ENCODE measurements at places on chromosomes 1 and 21.

DNA sequence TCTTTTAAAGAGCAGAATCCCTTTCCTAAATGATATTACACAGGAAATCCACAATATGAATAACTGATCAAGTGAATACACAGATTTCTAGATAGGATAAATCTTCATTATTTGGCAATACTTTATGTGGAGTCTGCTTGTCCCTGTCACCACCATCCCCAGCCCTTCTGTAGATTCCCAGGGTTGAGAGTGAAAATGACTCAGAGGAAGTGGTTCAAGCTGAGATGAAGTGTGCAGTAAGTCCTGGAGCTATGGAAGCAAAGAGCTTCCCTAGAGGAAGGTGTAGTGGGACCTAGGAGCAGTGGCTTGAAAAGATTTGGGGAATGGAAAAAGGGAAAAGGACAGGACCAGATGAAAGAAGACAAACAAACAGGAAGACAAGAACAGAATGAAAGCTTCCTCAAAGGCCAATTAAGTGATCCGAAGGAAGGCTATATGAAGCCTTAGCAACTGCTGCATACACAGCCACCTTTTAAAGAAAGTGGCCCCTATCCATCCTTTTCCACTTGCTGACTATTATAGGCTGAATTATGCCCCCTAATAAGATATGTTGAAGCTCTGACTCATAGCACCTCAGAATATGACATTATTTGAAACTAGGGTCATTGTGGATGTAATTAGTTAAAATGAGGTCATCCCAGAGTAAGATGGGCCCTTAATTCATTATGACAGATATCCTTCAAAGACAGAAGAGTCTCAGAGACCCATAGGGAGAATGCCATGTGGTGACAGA lies 96.5 kb upstream of the CAMK1G start:
- peak; percentile 82 for DNase-seq

DNA sequence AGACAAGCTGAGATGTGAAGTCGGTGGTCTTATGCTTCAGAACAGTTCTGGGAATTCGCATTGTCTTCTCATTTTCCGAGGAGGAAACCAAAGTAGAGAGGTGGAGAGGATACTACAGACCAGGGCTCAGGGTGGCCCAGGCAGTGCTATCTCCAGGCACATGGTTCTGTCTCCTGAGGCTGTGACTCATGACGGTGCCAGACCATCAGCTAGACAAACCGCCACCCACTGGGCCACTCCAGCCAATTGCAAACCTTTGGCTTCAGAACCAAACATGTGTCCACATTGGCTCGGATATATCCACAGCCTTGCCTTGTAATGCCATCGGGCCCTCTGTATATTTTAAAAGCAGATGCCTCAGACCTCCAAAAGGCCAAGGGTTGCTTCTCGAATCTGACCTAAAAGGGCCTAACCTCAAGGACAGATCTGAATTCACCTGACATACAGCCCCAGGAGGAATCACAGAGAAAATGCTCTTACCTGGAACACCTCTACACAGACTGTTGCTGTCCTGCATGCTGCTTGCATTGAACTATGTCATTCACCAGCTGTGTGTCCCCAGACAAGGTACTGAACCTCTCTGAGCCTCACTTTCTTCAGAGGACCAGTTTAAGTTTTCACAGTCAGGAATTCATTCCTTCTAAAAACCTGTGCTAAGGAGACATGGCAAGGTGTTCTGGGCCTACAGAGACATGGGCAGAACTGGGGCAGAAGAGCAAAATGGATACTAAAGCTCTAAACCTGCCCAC lies 224.9 kb upstream of the JUN start:
- peak; percentile 44 for DNase-seq

DNA sequence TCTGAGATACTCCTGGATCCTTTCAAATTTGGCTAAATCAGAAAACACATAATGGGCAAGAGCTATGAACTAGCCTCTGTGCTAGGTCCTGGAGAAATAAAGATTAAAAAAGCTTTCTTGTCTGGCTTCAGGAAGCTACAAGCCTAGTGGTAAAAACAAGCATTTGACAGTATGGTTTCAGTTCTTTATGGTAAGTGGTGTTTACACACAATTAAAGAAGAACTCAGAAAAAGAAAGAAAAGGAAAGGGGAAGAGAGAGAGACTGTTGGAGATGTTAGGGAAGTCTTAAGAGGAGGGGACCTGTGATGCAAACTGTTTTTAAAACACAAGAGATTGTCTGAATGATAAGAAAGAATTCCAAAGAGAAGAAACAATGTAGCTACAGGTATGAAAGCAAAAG lies 1.8 kb downstream of the OR10J1 start:
- no peak for DNase-seq

- no peak for DNase-seq
Observed at GRCh38 chr1:37288900-37289299, 185.5 kb upstream of the ZC3H12A start.

DNA sequence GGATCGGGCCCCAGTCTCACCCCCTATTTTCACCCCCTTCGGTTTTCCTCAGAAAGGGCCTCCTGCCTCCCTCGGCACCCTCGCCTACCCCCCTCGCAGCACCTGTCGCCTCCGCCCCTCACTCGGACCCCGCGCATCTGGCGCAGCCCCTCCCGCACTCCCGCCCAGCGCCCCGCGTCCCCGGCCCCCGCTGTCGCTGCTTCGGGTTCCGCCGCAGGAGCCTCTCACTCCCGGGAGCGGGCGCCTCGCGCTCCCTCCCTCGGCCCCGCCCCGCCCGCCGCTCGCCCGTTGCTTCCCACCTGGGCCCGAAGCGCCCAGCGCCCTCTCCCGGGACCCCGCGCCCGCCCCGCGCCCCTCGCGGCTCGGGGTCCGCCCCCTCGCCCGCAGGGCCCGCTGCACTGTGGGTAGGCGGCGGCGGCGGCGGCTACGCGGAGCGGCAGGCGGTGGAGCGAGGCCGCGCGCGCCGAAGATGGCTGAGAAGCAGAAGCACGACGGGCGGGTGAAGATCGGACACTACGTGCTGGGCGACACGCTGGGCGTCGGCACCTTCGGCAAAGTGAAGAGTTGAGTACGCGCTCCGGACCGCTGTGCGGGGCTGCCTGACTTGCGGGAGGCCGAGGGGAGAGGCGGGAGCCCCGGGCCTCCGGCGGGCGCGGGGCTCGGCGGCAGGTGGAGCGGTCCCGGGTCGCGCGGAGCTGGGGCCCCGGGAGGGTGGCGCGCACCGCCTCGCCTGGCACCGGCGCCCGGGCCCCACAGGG lies at the start of gene PRKAA2:
TSS of gene PRKAA2 (plus strand) at position 396 of the 758 bp plus-strand sequence. CDS start at position 470, 74 bp downstream.
- DNase-seq: peak; percentile 52

- no peak for DNase-seq
Observed at GRCh38 chr1:221515496-221515895, 226.4 kb downstream of the DUSP10 start.

GRCh38 chr1:56666112-56666608 lies 21.0 kb downstream of the PRKAA2 start:
- DNase-seq: no peak

DNA sequence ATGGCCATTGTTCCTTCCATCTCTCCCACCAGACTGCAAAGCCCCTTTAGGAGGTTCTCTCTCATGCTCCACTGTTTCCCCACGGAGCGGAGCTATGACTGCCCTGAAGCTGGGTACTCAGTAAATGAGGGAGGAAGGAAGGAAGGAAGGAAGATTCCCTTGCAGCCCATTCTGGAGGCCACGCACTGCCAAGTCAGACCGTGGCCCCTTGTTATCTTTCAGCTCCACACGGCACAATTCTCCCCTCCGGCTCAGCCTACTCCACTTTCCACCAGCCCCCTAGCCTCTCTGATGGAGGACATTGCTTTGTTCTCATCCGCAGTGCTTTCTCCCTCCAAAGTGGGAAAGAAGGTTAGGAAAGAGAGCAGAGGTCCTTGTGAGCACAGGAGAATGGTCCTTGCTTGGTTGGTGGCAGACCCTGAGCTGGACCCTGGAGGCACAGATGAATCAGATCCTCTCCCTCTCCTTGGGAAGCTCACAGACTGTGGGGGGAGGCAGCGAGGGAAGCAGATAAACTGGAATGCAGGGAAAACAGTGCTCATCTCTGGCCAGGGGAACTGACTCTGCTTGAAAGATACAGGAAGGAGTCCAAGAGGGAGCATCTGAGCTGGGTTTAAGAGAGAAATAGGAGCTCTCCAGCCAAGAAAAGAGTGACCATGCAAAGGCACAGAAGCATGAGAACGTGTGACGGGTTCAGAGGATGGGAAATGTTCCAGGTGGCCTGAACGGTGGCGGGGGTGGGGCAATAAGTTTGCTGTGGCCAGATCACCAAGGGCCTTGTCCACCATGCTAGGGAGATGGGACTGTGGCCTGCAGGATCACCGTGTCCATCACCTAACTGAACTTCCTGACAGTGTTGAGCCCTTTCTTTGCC lies 52.6 kb downstream of the GLIS1 start:
- peak; percentile 48 for DNase-seq

- DNase-seq: peak; percentile 22
Observed at GRCh38 chr1:112581586-112582192, 37.3 kb downstream of the ST7L start.

DNA sequence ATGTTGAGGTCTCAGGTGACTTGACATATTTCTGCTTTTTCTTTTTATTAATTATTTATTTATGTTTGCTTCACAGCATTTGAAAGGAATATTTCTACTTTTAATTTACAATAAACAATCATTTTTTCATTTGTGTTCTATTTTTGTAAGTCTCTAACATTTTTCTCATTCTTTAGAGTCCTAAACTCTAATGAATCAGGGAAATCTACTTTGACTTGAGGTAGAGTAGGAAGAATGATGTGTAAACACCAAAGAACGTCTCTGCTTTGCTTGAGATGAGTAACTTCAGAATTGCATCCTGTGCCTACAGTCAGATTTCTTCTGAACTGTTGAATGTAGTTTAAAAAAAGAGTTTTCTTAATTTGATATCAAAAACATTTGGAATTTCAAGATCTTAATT lies 65.2 kb downstream of the CNST start:
- peak; percentile 87 for DNase-seq

GRCh38 chr1:24779689-24780464 lies 34.6 kb downstream of the CLIC4 start:
- no peak for DNase-seq

DNA sequence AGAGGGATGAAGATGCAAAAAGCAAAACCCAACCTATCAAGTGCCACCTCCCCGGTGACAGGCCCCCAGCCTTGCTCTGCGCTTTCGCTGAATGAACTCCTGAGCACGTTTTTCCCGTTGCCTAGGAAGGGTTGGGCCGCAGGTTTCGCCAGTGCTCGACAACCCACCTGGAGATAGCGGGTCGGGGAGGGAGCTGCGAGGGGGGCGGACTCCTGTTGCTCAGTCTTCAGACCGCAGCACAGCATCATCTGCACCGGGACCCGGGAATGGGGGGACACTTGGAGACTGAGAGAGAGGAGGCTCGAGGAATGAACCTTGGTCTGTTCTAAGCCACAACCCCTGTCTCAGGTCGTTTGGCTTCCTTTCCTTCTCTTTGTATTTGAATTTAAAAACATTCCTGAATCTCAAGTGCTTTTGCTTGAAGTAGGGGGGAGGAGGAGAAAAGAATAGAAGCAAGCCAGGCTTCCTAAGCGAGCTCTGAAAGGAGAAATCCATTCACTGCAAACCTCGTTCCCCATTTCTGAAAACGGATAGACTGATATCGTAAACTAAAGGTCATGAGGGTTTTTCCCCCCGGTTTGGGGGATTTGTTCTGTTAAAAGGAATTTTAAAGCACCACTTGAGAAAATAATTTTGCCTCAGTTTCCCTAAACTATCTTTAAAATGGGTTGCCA lies 1.2 kb downstream of the AK5 start:
- DNase-seq: peak; percentile 35

- no peak for DNase-seq
Observed at GRCh38 chr1:197390856-197391255, 122.8 kb downstream of the CRB1 start.

- DNase-seq: no peak
Observed at GRCh38 chr1:111878091-111878490, 111.4 kb downstream of the KCND3 start.

- no peak for DNase-seq
Observed at GRCh38 chr1:152487871-152488270, 22.7 kb upstream of the LCE5A start.

- DNase-seq: no peak
Observed at GRCh38 chr1:174266476-174266875, 107.2 kb downstream of the RABGAP1L start.

GRCh38 chr1:156117414-156118176 lies 3.1 kb downstream of the LMNA start:
- DNase-seq: no peak

DNA sequence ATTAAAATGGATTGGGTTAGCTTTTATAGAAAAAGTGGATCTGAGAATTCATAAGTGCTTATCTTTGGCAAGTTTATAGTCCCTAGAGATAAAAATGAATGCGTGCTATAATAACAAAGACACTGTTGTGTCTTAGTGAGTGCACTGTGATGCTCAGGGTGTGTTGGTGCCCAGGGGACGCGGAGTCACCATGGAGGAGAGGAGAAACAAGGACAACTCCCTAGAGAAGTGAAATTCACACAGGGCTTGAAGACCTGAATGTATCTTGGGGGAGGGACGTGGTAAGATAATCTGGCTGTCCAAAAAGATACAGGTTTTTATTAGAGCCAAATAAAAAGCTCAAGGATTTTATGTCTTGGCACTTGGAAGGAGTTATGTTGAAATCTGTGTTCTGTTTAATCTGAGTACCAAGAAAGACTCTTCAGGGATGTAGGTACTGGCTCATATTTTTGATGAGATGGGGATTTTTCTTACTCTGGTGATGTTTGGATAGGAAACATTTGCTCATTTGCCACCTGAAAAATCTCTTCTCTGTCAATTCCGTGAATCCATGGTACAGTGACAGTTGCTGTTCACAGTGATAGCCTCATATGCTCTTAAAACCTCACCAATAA lies 9.6 kb downstream of the SMYD2 start:
- DNase-seq: no peak

GRCh38 chr1:158150523-158150922 lies 30.2 kb upstream of the CD1D start:
- no peak for DNase-seq

DNA sequence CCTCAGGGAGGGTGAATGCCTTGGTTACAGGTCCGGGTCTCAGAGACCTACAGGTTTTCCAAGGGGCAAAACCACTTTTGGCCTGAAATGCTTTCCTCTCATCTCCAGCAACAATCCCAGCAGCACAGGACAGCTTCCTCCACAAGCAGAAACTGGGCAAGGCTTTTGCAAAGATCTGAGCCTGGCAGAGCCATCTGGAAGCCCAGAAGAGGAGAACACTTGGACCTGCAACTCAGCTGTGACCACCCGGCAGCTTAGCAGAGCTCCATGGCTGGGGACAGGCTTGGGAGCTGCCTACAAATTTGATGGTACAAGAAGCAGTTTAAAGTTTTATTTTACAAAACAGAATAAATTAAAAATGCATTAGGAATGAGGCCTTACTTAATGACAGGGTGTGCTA lies 90.0 kb upstream of the KCND3 start:
- no peak for DNase-seq

Measured in ELR (cell line).